ENCODE measurements at places on chromosomes 5 and 9. TPM values are rescaled to one million over a fixed set of nuclear protein-coding genes. Genes with fewer than 3 reads are reported as not detected.

FAM169A gene
- total RNA-seq, result 3.8 TPM

PIP5KL1 gene
- total RNA-seq, result 1.2 TPM

FBP1 gene
- 1.1 TPM for total RNA-seq

FOXD4L5 gene
- 0.07 TPM for total RNA-seq

OTULINL gene
- total RNA-seq, result 37.0 TPM
